T-helper 2 cell (primary cell): ENCODE measurements at places on chromosomes 13 and 19.

DNA sequence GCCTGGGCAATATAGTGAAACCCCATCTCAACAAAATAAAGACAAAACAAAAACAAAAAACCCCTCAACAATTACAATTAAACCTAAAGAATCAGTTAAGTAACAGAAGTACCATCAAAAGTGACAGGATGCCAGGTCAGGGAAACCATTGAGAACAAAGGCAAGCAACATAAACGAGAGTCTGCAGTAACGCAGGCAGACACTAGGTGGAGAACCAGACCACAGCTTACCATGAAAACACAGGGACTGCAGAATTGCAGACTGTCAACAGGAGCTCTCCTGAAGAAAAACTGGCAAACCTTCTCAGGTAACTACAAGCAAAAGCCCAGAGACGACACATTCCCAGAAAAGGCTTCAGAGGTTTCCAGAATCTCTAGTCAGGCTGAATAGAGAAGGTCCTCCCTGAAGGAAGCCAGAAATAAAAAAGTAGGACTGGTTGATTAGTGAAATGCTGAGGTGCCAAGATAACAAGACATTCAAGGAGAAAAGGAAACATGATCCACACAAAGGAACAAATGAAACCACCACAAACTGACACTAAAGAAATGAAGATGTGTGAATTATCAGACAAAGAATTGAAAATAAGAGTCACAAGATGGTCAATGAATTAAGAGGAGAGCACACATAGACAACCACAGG lies 2.2 kb upstream of the ZNF665 start:
- peak; percentile 82 for DNase-seq

DNA sequence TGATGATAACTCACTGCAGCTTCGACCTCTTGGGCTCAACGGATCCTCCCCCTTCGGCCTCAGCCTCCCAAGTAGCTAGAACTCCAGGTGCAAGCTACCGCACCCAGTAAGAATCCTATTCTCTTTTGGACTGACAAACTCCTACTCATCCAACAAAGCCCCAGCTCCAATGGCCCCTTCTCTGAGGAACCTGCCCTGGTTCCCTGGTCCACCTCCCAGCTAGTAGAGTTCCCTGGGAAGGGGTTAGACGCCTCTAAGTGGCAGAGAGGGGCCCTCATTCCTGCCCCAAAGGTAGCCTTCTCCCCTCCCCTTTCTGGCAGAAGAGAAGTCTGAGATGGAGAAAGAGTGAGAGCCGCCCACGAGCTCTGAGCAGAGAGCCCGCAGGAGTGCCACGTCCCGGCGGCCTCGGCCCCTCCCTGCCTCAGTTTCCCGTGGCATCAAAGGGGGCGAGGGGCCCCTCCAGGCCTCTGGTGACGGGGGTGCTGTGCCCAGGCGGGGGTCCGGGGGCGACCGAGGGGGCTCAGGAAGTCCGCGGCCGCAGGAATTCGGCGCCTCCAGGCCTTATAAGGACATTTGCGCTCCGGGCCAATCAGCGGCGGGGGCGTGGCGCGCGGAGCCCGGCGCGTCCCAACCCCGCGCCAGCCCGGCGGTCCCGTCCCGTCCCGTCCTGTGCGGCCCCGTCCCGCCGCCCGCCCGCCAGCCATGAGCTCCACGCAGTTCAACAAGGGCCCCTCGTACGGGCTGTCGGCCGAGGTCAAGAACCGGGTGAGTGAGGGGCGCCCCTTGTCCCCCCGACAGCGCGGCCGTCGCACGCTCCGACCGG lies at the start of gene CNN2:
Gene CNN2 (plus strand): TSS at position 649 of the 823 bp plus-strand sequence. CDS start 54 bp downstream, at position 703.
- DNase-seq, result peak; percentile 47

DNA sequence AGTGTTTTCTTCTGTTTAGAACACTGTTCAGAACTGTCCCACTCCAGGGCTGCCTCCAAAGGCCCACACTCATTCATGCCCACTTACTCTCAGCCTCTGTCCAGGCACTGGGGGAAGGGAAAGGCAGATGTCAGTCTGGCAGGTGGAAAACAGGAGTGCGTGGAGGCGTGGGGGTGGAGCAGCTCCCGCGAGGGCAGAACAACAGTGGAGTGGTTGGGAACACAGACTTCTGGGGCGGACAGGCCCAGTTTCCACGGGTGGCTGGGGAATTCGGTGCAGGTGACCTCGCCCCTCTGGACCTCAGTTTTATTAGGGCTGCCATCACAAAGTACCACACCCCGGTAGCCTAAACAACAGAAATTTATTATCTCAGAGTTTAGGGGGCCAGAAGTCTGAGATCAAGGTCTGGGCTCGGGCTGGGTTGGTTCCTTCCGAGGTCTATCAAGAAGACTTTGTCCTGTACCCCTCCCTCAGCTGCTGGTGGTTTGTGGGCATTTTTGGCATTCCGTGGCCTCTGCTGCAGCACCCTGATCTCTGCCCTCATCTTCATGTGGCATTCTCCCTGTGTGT lies 59.7 kb downstream of the SIPA1L3 start:
- no peak for DNase-seq

GRCh38 chr19:19871932-19872331 lies 6.2 kb downstream of the ZNF253 start:
- no peak for DNase-seq

- DNase-seq, result peak; percentile 28
These were observed 46.7 kb downstream of the NOTCH3 start for GRCh38 chr19:15154002-15154612.

DNA sequence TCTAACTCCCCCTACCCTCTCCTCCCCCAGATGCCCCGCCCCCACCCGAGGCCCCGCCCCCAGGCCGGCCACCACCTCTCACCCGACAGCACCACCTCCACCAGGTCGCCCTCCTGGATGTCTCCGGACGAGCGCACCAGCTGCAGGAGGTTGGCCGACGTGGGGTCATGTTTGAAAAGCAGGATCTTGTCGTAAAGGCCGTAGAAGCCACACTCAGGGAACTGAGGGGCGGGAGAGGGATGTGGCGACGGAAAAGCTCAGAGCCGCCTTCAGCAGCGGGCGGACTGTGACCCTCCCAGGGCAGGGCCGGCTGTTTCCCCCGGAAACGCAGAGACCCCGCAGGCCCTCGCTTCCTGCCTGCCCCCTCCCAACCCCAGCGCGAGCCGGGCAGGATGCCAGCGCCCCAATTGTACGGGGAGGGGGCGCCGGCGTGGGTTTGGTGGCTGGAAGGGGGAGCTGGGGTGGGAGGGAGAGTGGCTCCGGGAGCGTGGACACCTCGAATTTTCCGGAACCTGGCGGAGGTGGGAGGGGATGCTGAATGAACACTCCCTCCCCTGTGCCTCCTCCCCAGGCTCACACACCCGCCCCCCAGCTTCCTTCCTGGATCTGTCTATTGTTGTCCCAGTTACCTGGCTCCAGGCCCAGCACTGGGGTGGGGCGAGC lies 3.0 kb downstream of the PRKD2 start:
- peak; percentile 79 for DNase-seq

GRCh38 chr13:30608364-30608763 lies 9.4 kb upstream of the USPL1 start:
- DNase-seq, result no peak

DNA sequence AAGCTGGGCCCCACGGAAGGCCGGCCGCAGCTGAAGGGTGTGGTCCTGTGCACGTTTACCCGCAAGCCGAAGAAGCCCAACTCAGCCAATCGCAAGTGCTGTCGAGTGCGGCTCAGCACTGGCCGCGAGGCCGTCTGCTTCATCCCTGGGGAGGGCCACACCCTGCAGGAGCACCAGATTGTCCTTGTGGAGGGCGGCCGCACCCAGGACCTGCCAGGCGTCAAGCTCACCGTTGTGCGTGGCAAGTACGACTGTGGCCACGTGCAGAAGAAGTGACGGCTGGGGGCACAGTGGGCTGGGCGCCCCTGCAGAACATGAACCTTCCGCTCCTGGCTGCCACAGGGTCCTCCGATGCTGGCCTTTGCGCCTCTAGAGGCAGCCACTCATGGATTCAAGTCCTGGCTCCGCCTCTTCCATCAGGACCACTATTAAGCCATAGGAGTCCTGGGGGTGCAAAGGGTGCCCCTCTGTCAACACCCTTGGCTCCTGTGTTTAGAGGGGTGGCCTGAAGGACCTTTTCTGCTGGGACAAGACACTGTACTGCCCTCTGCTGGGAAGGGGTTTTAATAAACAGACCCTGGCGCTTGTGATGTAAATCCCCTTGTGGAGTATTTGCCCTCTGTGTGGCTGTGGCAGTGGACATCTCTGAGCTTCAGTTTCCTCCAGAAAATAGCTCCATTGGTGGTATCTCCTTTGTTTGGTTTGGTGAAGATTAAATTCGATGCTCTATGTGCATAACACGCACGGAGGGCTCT lies 1.9 kb downstream of the MRPS12 start:
- no peak for DNase-seq

DNA sequence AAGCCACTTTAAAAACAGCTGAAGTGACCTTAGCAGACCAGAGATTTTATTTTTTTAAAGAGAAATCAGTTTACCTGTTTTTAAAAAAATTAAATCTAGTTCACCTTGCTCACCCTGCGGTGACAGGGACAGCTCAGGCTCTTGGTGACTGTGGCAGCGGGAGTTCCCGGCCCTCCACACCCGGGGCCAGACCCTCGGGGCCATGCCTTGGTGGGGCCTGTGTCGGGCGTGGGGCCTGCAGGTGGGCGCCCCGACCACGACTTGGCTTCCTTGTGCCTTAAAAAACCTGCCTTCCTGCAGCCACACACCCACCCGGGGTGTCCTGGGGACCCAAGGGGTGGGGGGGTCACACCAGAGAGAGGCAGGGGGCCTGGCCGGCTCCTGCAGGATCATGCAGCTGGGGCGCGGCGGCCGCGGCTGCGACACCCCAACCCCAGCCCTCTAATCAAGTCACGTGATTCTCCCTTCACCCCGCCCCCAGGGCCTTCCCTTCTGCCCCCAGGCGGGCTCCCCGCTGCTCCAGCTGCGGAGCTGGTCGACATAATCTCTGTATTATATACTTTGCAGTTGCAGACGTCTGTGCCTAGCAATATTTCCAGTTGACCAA lies 10.8 kb downstream of the PLPPR3 start:
- no peak for DNase-seq

DNA sequence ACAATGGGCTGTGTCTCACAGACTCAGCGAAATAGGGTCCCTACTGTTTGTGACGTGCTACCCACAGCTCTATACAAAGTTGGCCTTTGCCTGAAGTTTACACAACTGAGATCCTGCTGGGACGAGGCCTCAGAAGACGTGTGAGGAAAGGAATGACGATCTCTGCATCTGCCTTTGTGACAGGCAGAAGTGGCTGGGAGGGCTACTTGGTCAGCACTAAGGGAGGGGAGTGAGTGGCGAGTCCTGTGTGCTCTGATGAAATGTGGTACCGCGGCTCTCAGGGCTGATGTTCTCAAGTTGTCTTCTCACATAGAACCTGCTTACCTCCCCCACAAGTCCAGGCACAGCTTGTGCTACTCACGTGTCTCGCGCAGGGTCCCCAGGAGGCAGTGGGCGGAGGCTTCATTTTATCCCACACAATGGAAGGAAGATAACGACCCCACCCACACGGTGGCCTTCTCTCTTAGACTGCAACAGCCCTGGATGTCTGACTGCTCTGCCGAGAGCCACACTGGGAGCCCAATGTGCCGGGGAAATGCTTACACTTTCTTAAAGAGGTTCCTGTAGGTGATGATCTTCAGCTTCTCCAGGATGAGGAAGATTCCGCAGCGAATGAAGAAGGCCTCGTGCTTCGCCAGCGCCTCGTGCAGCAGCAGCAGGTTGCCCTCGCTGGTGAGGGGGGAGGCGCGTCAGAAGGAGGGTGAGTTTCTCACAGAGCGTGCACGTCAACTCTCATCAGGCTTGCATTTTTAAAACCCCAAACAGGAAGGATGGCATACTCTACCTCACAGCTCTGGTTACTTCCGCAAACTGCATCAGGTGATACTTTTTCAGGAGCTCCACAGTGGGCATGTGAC lies 21.2 kb downstream of the PROZ start:
- peak; percentile 54 for DNase-seq

DNA sequence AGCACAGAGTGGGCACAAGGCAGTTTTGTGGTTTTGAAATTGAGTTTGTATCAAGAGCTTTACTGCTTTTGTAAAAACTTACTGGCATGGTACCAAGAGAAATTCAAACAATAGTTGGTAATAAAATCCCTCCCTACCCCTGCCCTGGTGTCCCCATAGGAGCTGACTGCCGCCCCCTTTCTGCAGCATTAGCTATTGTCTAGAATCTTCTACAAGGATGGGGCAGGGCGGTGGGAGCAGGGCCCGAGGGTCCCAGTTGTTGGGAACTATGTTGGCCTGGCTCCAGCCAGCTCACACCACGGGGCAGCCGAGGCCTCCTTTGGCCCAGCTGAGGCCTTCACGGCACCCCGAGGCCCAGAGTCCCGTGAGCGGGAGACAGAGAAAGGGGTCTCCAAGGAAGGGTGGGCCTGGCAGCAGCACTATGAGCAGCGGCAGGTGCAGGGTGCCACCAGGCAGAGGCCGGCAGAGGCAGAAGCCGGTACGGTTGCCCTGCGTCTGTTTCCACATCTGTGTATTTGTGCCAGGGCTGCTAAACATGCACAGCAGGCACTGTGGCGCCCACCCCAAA lies 57.9 kb downstream of the KDM4B start:
- no peak for DNase-seq

DNA sequence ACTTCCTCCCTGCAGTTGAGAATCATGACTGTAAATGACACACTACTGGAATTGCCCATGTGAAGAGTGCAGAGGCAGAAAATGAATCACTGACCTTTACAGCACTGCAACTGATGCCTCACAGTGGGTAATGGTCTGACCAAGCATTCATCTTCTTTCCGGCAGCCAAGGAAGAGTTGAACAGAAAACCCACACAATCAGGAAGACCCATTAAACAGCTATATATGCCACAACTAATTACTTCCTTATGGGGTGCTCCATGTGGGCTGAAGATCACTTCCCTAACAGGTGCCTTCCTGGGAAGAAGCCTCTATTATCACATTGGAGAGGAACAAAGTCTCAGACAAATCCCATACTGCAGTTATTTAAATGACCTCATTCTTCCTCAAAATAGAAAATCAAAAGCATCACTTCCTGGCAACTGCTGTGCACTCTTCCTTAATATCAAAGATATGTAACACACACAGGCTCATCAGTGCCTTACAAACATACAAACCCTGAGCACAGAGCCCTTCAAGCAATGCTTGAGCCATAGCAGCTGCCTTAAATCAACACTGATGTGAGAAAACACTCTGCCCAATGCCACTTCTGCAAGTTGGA lies 45.8 kb downstream of the RUBCNL start:
- DNase-seq, result peak; percentile 19

DNA sequence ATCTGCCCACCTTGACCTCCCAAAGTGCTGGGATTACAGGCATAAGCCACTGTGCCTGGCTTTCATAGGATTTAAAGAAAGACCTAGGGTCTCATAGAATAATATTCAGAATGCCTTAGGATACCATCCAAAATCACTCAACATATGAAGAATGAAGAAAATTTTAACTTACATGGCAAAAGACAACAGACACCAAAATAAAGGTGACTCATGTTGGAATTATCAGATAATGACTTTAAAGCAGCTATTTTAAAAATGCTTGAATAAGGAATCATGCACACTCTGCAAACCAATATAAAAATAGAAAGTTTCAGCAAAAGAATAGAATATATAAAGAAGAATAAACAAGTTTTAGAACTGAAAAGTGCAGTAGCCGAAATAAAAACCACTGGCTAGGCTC lies 29.3 kb downstream of the ZNF566 start:
- DNase-seq, result no peak

- DNase-seq, result no peak
These were observed 27.6 kb downstream of the PIAS4 start for GRCh38 chr19:4035018-4035566.
